ENCODE measurements at places on chromosomes 4 and X.

DNA sequence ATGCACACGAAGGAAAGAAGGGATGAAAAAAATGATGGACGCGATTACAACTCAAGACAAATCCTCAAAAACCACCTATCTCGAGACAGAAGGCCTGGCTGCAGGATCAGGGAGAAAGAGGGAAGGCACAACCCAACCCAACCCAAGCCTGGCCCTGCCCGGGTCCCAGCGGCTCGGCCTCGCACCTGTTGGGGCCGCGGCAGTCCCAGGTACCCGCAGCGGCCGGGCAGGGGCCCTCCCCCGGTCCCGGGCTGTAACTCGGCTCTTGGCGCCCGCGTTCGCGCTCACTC, 464 bp downstream of the RASGEF1B start:
- DNase-seq: no peak

GRCh38 chr4:81142744-81143143, 72.3 kb downstream of the PRKG2 start:
- no peak for DNase-seq

GRCh38 chr4:121998024-121998423, 46.2 kb upstream of the TRPC3 start:
- no peak for DNase-seq

GRCh38 chr4:174564529-174564928, 42.2 kb upstream of the HPGD start:
- no peak for DNase-seq

GRCh38 chrX:52574416-52575275, 57.8 kb upstream of the XAGE1B start:
- no peak for DNase-seq

DNA sequence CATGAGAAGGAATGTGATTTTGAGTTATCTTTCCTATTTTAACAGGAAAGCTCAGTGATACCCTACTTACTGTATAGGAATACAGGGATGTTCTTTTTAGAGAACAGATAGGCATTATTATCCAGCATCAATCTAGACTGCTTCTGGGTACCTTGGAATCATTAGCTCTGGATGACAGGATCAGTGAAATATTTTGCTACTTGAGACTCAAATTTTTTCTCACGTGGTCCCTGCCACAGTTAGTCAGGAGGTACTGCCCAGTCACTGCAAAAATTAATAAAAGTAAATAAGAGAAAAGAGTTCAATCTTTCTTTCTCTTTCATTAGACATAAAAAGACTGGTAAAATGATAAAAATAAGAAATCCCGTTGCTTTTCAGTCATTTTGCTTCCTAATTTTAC, 5.5 kb downstream of the ZNF827 start:
- no peak for DNase-seq

GRCh38 chr4:113790478-113790877, 28.9 kb upstream of the CAMK2D start:
- DNase-seq: no peak

- DNase-seq: no peak
Measured at GRCh38 chrX:18041656-18042055, 179.0 kb downstream of the BEND2 start.

DNA sequence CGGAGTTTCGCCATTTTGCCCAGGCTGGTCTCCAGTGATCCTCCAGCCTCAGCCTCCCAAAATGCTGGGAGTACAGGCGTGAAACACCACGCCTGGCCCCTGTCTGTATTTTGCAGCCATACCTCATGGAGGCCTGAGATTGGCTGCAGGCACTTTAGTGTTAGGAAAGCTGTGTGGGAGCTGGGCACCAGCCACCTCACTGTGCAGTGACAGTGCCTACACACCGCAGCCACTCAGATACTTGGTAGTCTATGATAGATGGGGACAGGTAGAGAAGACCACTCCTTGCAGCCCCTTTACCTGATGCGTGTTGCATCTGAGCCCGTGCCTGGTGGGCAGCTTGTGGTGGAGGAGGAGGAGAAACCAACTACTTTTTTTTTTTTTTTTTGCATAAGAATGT, 16.3 kb downstream of the SMS start:
- no peak for DNase-seq

GRCh38 chr4:33886356-33886755, 2358.0 kb downstream of the ARAP2 start:
- no peak for DNase-seq

DNA sequence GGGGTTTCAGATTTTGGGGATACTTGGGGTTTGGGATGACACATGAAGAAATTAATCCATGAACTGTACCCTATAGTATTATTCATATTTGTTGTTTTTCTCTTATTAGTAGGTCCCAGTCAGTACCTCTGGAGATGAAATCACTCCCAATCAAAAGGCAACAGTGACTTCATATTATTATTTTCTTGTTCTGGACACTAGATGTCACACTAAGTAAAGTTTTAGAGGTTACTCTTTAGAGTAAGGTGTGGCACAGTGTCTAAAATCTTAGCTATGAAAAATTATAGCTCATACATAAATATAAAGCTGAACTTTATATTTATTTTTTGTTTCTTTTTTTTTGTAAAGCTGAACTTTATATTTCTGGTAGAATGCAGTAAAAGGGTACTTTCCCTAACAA, 35.1 kb downstream of the FAM114A1 start:
- DNase-seq: no peak

- DNase-seq: no peak
Measured at GRCh38 chr4:119238068-119238722, 25.7 kb downstream of the USP53 start.

DNA sequence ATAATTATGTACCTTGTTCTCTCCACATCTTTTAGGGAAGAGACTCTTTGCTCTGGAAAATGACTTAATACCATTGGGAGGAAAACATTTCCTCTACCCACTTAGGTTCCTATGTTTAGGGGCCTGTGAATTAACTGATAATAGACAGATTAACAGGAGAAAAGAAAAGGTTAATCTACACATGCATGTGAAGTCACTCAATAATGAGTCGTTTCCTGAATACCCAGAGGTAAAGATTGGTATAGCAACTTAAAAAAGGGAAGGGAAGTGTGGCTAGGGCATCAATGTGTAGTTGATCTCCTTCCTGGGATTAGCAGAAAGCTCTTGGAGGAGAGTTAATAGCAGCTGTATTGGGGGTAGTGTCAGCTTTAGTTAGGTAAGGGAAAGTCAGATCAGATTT, 419.5 kb upstream of the ATOH1 start:
- DNase-seq: no peak

- no peak for DNase-seq
Measured at GRCh38 chrX:49106930-49107329, 16.6 kb downstream of the GPKOW start.

GRCh38 chrX:85379174-85379907, at the start of gene POF1B:
Gene POF1B (minus strand): TSS chrX:85379665. CDS start chrX:85379454, 211 bp downstream.
- no peak for DNase-seq

DNA sequence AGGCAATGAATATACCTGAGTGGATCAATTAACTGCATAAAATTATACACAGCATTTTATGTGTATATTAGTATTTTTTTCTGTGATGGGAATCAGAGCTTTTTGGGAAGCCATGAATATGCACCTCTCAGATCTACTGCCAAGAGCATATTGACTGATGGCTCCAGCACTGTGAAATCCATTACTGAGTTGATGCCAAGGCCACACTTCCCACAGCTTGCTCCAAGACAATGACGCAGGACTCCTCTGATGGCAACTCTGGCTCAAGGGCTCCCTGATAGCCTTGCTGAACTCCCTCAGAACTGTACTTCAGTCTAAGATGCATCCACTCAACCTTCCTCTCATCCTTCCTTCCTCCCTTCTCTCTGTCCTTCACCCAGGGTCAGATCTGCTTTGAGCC, 82.7 kb downstream of the OTC start:
- no peak for DNase-seq

- DNase-seq: no peak
Measured at GRCh38 chr4:93436000-93436626, 392.4 kb upstream of the ATOH1 start.

- DNase-seq: no peak
Measured at GRCh38 chr4:113316879-113317278, 267.4 kb downstream of the ANK2 start.

GRCh38 chrX:150692831-150693724, at the start of gene MTMR1:
Gene MTMR1 (plus strand): TSS chrX:150693396. CDS start chrX:150693531, 135 bp downstream.
- DNase-seq: peak; percentile 86

- no peak for DNase-seq
Measured at GRCh38 chr4:119587796-119588195, 40.8 kb downstream of the PDE5A start.

DNA sequence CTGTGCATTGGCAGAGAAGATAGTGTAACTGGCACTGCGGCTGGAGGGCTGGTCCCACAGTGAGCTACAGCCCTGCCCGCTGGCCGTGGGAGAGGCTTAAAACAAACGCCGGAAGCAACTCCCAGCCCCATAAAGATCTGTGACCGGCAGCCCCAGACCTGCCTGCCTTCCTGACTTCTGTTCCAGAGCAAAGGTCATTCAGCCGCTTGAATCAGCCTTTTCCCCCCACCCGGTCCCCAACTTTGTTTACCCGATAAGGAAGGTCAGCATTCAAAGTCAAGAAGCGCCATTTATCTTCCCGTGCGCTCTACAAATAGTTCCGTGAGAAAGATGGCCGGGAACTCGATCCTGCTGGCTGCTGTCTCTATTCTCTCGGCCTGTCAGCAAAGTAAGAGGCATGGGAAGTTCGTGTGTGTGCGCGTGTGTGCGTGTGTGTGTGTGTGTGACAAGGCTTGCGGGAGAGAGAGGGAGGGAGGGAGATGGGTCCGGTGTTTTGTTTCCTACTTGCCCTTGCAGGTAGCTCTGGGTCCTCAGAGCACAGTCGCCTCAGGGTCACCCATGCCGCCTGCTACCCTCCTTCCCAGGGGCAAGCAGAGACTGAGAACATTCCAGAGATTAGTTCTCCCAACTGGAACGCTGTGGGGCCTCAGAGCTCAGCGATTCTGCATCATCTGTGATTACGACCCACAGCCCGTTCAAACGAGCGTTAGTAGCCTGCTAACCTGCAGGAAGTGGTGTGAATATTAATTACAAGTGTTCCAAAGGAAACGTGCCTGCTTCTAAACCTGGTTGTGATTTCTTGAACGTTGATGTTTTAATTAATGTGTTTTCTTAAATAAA, at the start of gene MGST2:
MGST2 (plus strand) TSS at position 130 of the 840 bp plus-strand sequence; CDS start at position 331, 201 bp downstream.
- peak; percentile 74 for DNase-seq

GRCh38 chr4:26294904-26295303, 25.9 kb upstream of the RBPJ start:
- DNase-seq: no peak

DNA sequence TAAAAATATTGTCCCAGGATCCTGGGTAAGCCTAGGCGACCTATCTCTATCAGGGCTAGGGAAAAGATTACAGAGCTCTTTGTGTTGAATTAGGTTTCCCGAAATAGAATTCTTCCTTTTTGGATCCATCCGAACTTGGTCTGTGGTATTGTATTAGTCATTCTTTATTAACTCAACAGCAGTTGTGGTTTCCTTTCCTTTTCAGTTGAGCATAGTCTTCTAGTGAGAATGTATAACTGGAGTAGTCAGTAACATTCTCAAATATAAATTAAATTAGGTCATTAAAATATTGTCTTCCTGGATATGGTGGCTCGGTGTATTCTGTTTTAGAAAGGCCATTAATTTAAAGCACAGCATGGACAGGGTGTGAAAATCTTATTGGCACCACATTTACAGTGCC, 520.4 kb downstream of the NLGN4X start:
- DNase-seq: no peak

DNA sequence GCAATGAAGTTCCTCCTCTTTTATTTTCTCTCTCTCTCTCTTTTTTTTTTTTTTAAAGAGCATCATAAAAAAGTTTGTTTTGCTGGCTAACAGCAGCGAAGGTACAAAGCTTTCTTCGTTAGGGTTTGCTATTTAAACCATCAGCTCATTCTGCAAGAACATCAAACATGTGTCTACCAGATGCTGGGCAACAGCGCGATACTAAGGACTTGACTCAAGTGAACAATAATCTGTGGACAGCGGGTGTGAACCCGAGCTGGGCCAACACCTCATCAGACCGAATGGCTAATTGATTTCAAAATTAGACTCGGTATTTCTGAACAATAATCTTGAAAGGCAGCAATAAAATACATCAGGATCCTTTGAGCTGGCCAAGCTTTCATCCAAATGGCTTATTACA, 246.4 kb downstream of the FBXO8 start:
- no peak for DNase-seq

- DNase-seq: no peak
Measured at GRCh38 chr4:149574971-149575370, 240.7 kb downstream of the IQCM start.

DNA sequence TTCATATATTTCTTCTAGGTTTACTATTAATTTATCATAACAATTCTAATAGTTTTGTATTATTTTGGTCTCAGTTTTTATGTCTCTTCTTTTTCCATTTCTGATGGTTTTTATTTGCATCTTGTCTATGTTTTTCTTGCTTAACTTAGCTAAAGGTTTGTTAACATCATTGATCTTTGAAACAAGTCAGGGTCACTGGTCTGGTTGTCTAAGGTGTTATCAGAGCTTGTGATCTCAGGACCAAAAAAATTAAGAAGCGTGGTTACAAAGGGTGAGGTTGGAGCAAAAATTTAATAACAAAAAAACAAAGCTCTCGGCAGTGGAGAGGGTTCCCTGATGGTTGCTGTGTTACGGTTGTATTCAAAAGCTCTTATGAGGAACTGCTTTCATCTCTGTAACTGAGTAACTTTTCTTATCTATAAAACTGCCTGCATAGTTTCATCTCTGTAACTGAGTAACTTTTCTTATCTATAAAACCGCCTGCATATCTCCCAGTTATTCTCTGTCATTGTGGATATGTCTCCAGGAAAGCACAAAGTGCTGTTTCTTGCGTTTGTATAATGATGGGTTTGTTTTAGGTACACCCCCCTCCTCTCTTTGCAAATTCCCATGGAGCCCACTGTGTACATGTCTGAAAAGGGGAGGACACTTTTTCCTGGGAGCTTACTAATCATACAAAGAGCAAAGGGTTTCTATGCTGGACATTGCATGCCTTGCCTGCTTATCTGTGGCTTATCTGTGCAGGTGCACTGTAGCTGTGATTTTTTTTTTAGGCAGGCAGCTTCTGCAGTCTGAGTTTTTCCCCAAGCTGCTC, 62.4 kb upstream of the UGT2B15 start:
- DNase-seq: no peak

DNA sequence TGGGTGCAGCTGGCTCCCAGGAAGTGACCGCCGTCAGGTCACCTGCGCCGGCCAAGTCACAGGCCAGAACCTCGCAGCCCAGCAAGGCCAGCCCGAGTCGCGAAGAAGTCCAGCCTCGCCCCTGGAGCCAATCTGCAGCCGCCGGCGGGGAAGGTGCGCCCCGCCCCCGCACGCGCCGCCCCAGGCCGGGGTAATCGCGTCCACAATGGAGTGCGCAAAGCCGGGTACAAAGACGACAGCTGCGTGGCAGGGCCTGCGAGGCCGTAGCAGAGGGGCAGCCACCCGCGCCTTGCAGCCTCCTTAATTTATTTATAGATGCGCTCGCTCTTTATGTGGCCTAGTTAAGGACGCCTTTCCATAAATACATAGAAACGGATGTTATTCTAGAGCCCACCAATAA, 139.4 kb upstream of the CPEB2 start:
- DNase-seq: no peak

DNA sequence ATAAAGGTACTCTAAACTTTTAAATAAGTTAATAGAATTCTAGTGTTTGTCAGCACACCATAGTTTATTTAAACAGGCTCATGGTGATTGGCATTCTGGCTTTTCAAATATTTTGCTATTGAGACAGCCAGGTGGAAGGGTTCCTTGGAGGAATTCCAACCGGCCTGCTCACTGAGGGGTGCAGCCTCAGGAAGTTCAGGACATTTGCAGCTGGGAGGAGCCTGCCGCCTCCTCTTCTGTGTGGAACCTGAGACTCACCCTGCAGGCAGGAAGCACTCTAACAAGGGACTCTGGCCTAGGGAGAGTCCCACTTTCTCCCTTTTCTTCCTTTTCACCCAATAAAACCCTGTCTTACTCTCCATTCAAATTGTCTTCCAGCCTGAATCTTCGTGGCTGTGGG, 1328.0 kb downstream of the FSTL5 start:
- no peak for DNase-seq

GRCh38 chr4:96154676-96155075, 314.8 kb downstream of the PDHA2 start:
- no peak for DNase-seq
